ENCODE measurements at places on chromosomes 7 and 10. TPM values are rescaled to one million over a fixed set of nuclear protein-coding genes. Genes with fewer than 3 reads are reported as not detected.

- no peaks in the 10 kb centered on the region for H3K27me3 ChIP-seq
- no peak for DNase-seq
- no peak overlapping the region for H3K27ac ChIP-seq
- H3K4me1 ChIP-seq = no peaks in the 10 kb centered on the region
- no peak overlapping the region for H3K4me3 ChIP-seq
Measured at GRCh38 chr10:110416776-110417711, 80.7 kb upstream of the DUSP5 start.

GRCh38 chr7:103912891-103913605 is 76.4 kb downstream of the RELN start:
- no peaks in the 10 kb centered on the region for H3K27me3 ChIP-seq
- no peak overlapping the region for H3K4me3 ChIP-seq
- H3K27ac ChIP-seq = no peak overlapping the region
- DNase-seq = no peak
- H3K4me1 ChIP-seq = no peaks in the 10 kb centered on the region

DNA sequence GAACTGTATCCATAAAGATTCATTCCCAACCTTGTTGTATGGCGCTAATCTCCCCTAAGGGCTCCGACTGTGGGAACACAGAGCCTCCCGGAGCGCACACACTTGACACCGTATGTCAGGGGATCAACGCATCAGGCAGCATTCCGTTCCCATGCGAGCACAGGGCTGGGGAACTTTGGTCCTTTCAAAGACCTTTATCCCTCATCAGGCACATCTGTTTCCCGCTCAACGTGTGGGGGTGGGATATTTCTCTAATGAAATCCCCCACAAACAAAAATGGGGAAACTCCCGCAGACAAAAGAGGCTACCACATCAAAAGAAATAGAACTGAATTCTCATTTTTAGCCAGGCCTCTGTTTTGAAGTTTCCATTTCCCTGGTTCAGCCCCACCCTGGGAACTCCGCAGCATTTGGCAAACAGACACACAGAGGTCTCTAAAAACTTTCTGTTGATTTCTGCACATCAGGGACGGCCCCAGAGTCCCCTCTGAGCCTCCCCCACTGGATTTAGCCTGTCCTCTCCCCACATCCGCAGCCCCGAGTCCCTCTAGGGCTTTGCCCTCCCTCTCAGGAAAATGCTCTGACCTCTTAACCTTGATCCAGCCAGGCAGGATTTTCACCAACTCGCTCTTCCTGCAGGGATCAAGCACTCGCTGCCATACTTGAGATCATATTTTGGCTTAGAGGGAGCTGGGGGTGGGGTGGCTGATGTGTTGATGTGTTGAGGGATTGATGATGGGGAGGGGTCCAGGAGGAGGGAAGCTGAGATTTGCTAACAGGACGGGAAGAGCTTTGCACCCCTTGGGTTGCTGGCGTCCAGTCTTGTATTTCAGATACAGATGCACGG is 6.6 kb downstream of the CPA5 start:
- H3K4me1 ChIP-seq = peaks cover 38% of the 10 kb centered on the region
- H3K27me3 ChIP-seq = no peaks in the 10 kb centered on the region

DNA sequence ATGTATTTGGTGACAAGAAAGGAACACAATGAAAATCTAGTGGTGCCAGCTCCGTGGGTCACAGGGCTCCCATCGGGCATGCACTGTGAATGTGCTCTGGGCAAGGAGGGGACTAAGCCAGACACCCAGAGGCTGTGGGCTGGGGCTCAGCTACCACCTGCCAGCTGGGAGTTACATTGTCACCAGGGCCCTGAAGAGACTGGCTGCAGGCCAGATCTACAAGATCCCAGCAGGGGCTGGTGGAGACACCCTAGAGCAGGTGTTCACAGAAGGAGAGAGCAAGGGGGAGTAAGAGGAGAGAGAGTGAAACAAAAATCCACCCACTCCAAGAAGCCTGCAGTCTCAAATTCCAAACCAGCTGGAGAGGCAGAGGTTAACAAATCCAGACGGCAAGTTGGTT is 116.6 kb upstream of the ADCY1 start:
- no peaks in the 10 kb centered on the region for H3K36me3 ChIP-seq
- DNase-seq = no peak
- H3K4me1 ChIP-seq = no peaks in the 10 kb centered on the region
- no peaks in the 10 kb centered on the region for H3K27me3 ChIP-seq

The GSTO2 gene
- total RNA-seq = 0.30 TPM

The SKIDA1 gene
- total RNA-seq = 5.2 TPM

DNA sequence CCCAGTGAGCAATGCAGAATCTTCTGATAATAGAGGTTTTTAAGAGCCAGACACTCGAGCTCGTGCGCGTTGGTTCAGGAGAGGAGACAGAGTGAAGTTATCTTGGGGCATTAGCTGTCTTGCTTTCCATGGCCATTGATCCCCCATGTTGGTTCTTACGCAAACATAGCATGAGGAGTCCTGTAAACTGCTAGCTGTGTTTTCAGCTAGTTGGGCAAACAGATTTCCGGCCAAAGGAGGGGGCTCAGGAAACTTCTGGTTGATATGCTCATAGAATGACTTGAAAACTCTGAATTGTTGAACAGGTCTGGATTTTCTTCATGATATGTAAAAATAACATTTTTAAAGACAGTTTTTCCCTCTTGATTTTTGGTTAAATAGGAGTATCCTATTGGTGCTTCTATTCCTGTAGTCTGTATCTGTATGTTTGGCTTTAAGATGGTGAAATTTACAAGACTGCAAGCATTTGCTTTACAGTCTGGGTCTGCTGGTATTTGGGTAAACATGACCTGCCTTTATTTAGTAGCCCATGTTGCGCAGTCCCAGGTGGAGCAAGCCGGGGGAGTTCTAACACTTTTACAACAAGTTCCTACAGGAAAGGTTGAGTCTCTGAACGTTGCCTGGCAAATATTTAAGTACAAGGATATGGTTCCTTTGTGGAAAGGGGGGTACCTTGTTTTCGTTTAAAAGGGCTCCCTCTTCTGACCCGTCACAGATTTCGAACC is 218.4 kb upstream of the KCND2 start:
- H3K27ac ChIP-seq = no peak overlapping the region
- no peak for DNase-seq
- H3K27me3 ChIP-seq = no peaks in the 10 kb centered on the region

DNA sequence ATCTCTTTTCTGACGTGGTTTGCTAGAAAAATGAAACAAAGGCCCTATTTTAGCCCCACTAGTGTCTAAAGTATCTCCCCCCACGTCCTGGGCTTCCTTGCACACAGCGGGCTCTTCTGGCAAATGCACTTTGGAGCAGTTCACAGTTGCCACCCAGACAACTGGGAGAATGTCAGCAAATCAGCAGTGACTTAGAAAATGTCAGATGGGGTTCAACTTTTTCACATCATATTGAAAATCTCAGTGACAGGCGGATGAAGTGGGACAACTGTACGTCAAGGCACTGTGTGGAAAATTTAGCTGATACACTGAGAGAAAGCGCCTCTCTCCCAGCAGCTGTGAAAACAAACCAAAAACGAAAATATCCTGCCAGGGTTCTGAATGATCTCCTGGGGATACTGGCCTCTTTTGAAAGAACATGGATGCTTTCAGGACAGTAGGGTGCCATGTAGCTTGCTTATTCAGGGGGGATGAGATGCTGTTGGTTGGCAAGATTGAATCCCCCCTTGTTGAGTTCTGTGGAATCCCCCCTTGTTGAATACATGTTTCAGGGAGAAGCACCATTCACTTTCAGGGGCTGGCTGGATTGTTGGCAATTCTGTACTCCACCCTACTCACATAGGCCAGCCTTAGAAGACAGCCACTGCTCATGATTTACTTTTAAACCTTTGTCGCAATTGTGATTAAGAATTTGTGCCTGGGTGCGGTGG is 372.8 kb upstream of the CELF2 start:
- H3K36me3 ChIP-seq = no peaks in the 10 kb centered on the region
- peak; percentile 13 for DNase-seq
- H3K4me3 ChIP-seq = no peak overlapping the region
- peak overlapping the region; percentile 78 for H3K27ac ChIP-seq
- no peaks in the 10 kb centered on the region for H3K27me3 ChIP-seq
- peaks cover 45% of the 10 kb centered on the region for H3K4me1 ChIP-seq

GRCh38 chr7:54877683-54878082 is 118.7 kb upstream of the SEC61G start:
- no peak overlapping the region for H3K27ac ChIP-seq
- DNase-seq = no peak
- no peaks in the 10 kb centered on the region for H3K36me3 ChIP-seq
- H3K4me1 ChIP-seq = peaks cover 7% of the 10 kb centered on the region
- no peak overlapping the region for H3K4me3 ChIP-seq

Data from tibial nerve (tissue), 4 donors.